ENCODE measurements at places on chromosomes 5 and 9.

GRCh38 chr9:131769361-131769760 lies 29.5 kb upstream of the RAPGEF1 start:
- no peak for DNase-seq

- DNase-seq, result no peak
Observed at GRCh38 chr5:114360816-114361723, 800 bp upstream of the KCNN2 start.

DNA sequence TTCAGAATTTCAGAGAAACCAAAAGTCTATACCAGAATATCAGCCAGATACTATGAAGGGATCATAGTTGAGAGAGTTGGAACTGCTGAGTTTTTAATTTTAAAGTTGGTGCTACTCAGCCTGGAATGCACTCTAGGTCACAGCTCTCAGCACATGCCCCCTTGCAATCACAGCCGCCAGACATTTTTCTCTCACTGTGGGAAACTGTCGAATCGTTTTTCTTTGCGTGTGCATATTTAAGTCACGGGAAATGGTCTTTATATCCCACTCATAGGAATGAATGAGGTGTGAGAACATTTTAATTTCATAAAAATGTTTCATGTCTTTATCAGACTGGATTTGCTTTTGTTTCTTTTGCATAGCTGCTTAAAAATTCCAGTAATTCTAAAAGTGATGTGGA lies 12.2 kb upstream of the SPDL1 start:
- no peak for DNase-seq

GRCh38 chr9:79609468-79610018 lies 37.8 kb downstream of the TLE4 start:
- DNase-seq, result no peak

GRCh38 chr5:109483395-109483971 lies 73.7 kb upstream of the PJA2 start:
- DNase-seq, result no peak

GRCh38 chr9:107780960-107781359 lies 291.4 kb upstream of the KLF4 start:
- no peak for DNase-seq

- DNase-seq, result no peak
Observed at GRCh38 chr9:110655754-110656641, 12.6 kb upstream of the MUSK start.

GRCh38 chr5:172818081-172818480 lies 16.0 kb upstream of the ERGIC1 start:
- DNase-seq, result no peak

DNA sequence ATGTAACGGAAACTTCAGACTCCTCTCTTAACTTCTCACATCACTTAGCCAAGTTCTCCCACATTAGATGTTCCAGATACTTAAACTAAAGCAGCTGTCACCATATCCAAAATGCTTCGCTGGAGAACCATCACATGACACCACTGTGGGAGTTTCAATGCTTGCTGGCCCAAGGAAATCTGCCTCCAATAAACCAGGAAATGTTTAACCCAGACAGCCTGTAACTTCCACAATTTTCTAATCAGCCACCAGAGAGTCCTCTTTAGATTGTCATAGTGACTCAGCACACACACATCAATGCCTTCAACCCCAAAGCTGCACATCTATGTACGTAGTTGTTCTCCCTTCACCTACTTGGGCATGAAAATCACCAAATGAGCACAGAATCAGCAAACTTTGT lies 118.7 kb downstream of the LPAR1 start:
- no peak for DNase-seq
